Adrenal gland (tissue), 19 donors: ENCODE measurements at places on chromosomes 13 and 19. TPM values are rescaled to one million over a fixed set of nuclear protein-coding genes. Genes with fewer than 3 reads are reported as not detected.

Gene ZNF534
- not detected for total RNA-seq

Gene TMEM190
- 0.55 TPM for total RNA-seq

Gene SBSN
- total RNA-seq: not detected

Gene CGB5
- total RNA-seq: not detected
